ENCODE measurements at places on chromosomes 3 and 15.

DNA sequence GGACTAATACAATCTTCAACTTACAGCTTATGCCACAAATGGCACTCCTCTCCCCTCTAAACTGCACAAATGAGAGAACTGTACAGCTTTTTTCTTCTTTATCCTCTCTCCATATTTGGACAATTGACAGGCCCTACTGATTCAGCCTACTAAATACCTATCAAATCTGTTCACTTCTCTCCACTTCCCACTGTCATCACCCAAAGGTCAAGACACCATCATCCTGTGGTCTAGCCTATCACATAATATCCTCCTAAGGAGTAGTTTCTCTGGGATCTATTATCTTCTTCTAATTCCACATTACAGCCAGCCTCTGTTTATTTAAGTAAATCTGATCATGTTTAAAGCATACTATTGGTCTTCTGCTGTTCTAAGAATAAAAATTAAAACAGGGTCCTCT is 33.0 kb upstream of the SLC12A8 start:
- no peak for DNase-seq
- H3K27me3 ChIP-seq, result no peaks in the 10 kb centered on the region
- peaks cover 8% of the 10 kb centered on the region for H3K4me1 ChIP-seq
- no peak overlapping the region for H3K27ac ChIP-seq
- no peaks in the 10 kb centered on the region for H3K36me3 ChIP-seq

- no peaks in the 10 kb centered on the region for H3K4me1 ChIP-seq
- H3K36me3 ChIP-seq, result no peaks in the 10 kb centered on the region
- no peak overlapping the region for H3K4me3 ChIP-seq
- DNase-seq, result no peak
Measured at GRCh38 chr3:160180581-160181216, 44.5 kb upstream of the C3orf80 start.

DNA sequence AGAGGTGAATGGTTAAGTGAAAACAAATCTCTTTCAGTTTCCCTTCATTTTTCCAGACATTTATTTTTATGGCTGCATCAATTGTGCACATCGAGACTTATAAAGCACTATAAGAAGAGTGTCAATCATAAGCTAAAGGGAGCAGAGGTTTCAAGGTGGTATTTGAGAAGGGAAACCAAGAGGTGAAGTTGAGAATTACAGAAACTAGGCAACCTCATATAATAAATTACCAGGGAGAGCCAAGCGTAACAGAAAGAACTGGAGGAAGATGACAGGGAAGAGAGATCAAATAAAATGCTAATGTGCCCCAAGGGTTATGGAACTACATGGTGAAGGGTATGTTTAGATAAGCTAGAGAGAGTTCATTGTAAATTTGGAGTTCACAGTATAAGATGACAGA is 6.3 kb upstream of the CCDC54 start:
- H3K27ac ChIP-seq, result no peak overlapping the region
- H3K4me3 ChIP-seq, result no peak overlapping the region
- no peaks in the 10 kb centered on the region for H3K4me1 ChIP-seq

GRCh38 chr15:101246824-101247745 is 4.8 kb downstream of the CHSY1 start:
- no peak overlapping the region for H3K4me3 ChIP-seq
- peaks cover 52% of the 10 kb centered on the region for H3K4me1 ChIP-seq
- no peak for DNase-seq
- H3K27ac ChIP-seq, result no peak overlapping the region
- no peaks in the 10 kb centered on the region for H3K27me3 ChIP-seq

GRCh38 chr3:128573707-128574162 is 76.9 kb downstream of the RPN1 start:
- H3K4me1 ChIP-seq, result peaks cover 9% of the 10 kb centered on the region
- no peaks in the 10 kb centered on the region for H3K36me3 ChIP-seq
- H3K4me3 ChIP-seq, result no peak overlapping the region
- DNase-seq, result no peak

GRCh38 chr15:77628010-77628409 is 4.7 kb downstream of the LINGO1 start:
- H3K4me1 ChIP-seq, result peaks cover 2% of the 10 kb centered on the region
- no peak for DNase-seq
- H3K4me3 ChIP-seq, result no peak overlapping the region
- H3K27me3 ChIP-seq, result peaks cover 20% of the 10 kb centered on the region
- H3K36me3 ChIP-seq, result no peaks in the 10 kb centered on the region
- H3K27ac ChIP-seq, result no peak overlapping the region

GRCh38 chr3:122322095-122323075 is 2.7 kb upstream of the CSTA start:
- H3K36me3 ChIP-seq, result no peaks in the 10 kb centered on the region
- H3K4me1 ChIP-seq, result no peaks in the 10 kb centered on the region
- H3K27ac ChIP-seq, result no peak overlapping the region
- H3K4me3 ChIP-seq, result no peak overlapping the region
- no peaks in the 10 kb centered on the region for H3K27me3 ChIP-seq
- no peak for DNase-seq

DNA sequence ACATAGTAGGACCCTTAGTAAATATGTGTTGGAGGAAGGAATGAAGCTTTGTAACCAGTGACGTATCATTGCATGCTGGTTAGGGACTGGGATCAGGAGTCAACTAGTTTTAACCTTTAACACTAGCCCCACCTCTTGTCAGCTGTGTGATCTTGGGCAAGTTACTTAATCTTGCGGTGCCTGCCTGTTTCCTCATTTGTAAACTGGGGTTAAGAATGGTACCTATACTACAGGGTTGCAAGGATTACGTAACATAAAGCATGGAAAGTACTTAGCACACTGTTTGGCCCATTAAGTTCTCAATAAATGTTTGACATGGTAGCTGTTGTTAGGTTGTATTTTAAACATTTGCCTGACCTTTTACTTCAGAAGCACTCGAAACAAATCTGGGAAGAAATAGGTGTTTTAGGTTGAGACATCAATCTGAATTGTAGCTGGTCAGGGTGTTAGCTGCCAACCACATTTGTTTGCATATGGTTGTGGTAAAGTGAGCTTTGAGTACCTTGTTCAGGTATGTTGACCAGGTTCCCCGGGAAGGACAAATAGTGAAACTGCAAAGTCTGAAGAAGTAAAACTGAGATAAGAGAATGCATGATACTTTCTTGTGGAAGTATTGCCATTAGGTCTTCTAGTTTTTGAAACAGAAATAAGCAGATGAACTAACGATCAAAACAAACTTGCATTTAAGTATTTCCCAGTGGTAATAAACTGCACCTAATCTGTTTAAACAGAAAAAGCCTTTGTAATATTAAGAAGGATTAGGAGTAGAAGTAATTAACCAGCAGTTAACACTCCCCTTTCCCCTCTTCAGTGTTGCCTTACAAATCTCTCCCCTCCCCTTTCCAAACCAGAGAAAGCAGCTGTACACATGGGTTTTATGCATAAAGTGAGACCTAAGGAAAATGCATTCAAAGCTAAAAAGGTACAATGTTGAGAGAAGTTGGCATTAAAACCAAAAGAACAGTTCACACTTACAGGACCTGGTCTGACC is 25.8 kb upstream of the SCAANT1 start:
- peak overlapping the region; percentile 21 for H3K27ac ChIP-seq
- H3K4me3 ChIP-seq, result no peak overlapping the region
- H3K4me1 ChIP-seq, result peaks cover 38% of the 10 kb centered on the region

- H3K36me3 ChIP-seq, result no peaks in the 10 kb centered on the region
- H3K27ac ChIP-seq, result no peak overlapping the region
- no peaks in the 10 kb centered on the region for H3K27me3 ChIP-seq
- H3K4me3 ChIP-seq, result no peak overlapping the region
Measured at GRCh38 chr15:88981244-88982215, 68.4 kb upstream of the MFGE8 start.

DNA sequence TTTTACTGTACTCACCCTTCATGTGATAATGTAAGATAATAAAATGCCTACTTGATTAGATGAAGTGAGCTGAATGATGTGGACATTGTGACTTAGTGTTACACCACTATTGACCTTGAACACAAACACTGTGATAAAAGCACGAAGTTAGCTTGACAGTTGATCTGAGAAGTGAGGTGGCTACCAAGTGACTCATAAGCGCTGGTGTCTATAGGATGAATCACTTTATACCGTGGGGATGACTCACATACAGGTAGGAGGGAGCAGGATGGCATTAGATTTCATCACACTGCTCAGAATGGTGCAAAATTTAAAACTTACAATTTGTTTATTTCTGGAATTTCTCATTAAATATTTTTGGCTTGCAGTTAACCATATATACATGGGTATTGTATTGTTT is 174.7 kb upstream of the CNTN3 start:
- no peaks in the 10 kb centered on the region for H3K36me3 ChIP-seq
- H3K27me3 ChIP-seq, result no peaks in the 10 kb centered on the region
- H3K4me3 ChIP-seq, result no peak overlapping the region
- DNase-seq, result no peak
- H3K27ac ChIP-seq, result no peak overlapping the region
